ENCODE measurements at places on chromosomes 5 and 9. TPM values are rescaled to one million over a fixed set of nuclear protein-coding genes. Genes with fewer than 3 reads are reported as not detected.
A peak's percentile ranks its signal among the peaks of the same experiment; 100 is the strongest.

DNA sequence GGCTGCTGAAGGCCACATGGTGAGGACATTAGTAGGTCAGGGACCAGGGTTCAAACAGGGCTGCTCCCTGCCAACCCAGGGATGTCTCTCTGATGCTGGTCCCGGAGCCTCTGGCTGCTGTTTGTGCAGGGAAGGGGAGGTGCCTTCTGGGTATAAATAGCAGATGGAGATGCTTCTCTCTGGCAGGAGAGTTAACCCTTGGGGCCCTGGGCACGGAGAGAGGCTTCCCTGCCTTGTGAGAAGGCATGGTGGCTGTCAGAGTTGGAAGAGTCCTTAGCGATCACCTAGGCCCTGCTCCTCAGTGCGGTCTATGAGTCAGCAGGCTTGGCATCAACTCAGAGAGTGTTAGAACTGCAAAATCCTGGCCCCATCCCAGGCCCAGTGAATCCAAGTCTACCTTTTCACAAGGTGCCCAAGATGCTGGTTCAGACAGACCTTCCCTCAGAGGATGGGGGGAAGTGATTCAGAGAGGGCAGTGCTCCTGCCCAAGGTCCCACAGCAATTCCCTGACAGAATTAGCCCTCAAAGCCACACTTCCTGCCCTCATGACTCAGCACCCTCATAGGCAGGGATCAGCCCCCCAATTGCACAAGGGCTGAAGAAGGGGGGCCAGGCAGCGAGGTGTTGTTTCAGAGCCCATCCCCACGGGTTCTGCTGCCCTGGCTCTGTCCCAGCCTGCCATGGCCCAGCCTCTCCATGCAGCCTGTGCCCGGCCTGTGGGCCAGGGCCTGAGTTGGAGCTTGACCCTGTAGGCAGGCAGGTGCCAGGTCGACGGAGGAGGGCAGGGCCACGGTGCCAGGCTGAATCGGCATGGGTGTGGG, 25.6 kb downstream of the CAMK2A start:
- peak; percentile 98 for DNase-seq

GRCh38 chr9:136345281-136346156, 18.0 kb downstream of the DNLZ start:
- peak; percentile 76 for DNase-seq

DNA sequence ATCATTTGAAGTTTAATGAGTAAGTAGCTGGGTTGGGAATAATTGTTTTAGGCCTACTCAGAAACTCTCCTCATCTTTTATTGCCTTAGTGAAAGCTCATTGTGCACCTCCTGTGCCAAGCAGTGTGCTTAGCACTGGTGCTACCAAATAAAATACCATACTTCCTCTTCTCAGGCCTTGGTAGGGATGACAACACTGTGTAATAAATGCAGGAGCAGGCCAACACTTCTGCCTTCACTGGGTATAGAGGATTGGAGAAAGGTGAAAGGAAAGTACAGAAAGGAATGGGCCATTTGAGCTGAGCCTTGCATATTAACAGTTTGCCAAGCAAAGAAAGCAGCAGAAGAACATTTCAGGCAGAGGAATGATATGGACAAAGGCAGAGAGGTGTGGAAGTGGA, 285.7 kb downstream of the NR3C1 start:
- no peak for DNase-seq

DNA sequence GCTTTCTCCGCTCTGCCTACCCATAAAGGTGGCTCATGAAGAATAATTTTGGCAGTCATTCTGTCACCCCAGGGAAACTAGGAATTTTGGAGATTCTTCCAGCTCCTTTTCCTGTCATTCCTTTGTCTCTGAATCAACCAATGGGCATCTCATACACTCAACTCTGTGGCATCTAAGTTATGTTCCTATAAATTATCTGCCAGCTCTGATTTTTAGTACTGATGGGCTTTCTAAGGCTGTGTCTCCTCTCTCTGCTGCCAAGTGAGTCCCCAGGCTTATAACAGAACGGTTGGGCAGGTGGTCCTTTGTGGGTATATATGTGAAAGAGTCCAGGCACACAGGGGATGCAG, 226.8 kb downstream of the NMUR2 start:
- DNase-seq: no peak

DNA sequence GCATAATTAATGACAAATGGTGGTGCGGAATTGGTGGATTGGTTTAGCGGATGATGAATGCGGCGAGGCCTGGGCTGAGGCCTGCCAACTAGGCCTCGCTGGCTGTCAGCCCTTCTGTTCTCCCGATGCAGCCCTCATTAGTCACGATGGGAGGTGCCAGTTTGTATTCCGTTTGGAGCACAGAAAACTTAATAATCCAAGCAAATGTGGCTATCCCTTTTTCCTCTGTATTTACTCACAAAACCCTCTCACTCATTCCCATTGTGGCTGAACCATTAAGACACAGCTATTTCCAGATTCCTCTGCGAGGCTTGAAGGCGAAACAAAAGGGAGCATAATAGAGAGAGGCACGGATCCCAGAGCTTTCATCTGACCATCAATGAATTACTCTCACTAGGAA, 114.3 kb downstream of the MVB12B start:
- DNase-seq: no peak

DNA sequence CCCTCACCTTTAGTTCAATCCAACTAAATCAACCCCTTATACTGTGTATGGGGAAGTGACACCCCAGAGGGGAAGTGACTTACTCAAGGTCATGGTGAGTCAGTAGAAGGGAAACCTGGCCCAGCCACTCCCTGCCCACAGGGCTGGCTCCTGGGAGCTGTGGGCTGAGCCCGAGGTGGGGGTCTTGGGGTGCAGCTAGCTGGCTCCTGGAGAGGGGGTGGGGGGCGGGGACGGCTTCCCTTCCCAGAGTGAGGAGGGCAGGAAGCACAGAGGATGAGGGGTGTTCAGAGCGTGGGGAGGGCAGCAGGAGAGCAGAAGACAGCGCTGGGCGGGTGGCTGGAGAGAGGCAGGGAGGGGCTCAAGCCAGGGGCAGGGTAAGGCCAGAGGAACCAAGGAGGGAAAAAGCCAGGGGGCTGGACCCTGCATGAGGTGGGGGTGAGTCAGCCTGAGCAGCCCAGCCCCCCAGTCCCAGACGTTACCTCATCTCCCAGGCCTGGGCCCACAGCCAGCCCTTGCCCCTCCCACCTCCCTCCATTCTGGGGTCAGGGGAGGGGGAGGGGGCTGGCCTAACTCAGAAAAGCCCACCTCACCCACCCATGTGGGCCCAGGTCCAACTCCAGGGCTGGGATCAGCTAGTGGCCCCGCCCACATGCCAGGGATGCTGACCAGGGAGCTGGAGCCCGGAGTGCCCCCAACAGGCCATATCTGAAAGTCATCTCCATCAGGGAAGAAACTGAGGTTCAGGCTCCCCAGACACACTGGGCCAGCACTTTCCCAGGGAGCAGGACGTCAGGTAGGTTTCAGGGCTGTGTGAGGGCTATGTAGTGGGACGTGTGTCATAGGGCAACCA, 2.8 kb downstream of the PDLIM7 start:
- DNase-seq: peak; percentile 89

DNA sequence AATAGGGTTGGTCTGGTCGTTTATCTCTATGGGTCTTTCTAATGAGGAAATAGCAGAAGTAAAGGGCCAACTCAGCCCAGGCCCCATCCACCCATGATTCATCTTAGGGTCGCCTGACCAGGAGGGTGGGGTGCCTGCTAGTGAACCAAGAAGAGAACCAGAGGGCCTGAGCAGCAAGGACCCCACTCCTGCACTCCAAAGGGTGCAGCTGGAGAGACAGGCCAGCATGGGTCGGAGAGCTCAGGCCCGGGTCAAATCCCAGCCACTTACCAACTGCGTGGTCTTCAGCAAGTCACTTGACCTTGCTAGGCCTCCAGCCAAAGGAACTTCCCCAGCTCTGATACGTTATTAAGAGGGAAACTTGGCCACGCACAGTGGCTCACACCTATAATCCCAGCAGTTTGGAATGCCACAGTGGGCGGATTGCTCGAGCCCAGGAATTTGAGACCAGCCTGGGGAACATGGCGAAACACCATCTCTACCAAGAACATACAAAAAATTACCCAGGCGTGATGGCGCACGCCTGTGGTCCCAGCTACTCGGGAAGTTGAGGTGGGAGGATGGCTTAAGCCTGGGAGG, 4.3 kb downstream of the BBLN start:
- no peak for DNase-seq

- DNase-seq: no peak
These were observed 40.3 kb downstream of the TPPP start for GRCh38 chr5:652773-653350.

DNA sequence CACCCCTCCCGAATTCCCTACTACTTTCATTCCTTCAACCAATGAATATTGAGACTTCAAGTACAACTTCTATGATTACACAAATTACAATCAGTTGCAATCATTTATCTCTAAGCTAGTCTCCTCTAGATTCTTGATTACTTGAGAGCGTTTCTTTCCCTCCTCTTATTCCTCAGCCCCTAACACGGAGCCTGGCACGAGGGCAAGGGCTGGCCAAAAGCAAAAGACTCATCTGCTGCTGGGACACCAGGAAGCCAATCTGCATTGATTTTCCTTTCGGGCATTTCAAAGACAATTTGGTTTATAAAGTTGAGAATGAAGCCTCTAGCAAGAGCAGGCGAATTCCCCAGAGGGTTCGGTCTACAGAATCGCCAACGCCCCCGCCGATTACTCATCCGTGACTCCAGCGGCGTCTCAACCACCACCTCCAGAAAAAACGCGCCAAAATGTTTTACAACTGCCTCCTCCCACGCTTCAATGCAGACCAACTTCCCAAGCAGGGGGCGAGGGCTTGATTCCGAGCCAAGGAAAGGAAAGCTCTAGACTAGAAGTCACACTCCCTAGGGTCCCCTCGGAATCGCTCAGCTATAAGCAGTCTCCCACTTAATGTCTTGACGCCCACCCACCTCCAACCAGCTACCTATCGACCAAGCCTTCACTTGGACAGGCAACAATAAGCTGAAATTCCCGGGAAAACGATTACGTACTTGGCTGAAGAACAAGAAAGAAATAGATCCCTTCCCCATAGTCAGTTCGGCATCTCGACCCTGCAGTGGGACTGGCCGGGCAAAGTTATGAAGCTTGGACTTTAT, 1.5 kb downstream of the PCSK1 start:
- DNase-seq: peak; percentile 32

DNA sequence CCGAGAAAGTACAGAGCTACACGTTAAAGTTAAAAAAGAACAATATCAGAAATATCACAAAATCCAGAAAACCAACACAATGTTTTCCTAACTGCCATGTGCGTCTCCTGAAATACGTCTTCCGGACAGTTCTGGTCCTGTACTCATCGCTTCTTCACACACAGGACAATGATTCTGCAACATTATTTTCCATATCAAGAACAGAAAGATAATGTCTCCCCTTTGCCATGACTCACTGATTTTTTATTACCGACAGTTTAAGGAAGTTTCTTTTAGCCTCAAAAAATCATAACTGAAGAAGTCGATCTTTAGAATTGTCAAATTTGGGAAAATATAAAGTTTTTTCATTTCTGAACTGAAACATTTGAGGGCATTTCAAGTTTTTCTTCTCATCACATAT, 2.5 kb downstream of the TBC1D9B start:
- no peak for DNase-seq

GRCh38 chr5:151448038-151448985, 909 bp downstream of the SLC36A1 start:
- DNase-seq: peak; percentile 42

The VPS13A gene
- total RNA-seq: 35.4 TPM

DNA sequence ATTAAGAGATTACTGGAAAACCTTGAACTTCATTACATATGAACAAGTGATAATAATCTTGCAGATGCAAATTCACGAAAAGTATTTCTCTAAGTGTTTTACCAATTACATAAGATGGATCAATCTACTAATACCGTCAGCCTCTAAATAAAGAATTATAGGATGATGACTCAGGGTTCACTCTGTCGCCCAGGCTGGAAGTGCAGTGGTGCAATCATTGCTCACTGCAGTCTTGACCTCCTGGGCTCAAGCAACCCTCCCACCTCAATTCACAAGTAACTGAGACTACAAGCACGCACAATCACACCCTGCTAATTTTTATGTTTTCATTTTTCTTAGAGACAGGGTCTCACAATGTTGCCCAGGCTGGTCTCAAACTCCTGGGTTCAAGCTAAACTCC, 56.1 kb downstream of the CHD1 start:
- peak; percentile 24 for DNase-seq

The CDH6 gene
- total RNA-seq: not detected

- no peak for DNase-seq
These were observed 57.4 kb downstream of the DAP start for GRCh38 chr5:10703676-10704075.

DNA sequence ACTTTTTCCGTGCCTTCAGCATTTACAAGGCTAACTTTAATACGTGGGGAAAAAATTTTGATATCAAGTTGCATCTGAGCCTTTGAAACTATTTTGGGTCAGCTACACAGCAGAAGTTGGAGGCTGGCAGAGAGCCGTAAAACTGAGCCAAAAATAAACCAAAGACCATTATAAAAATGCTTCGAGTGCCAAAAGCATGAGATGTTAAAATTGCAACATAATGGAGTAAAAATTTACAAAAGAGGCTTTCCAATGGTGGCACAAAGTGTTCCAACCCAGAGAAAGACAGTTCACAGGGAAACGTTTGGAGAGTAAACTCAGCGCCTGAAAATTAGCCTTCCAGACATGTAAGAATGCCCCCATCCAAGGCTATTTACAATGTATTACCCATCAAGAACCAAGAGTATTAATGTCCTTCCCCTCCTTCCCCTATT, 190.3 kb downstream of the TLE1 start:
- no peak for DNase-seq

- no peak for DNase-seq
These were observed 688.4 kb downstream of the PTPRD start for GRCh38 chr9:9924376-9924775.

GRCh38 chr9:6351737-6352136, 23.6 kb downstream of the TPD52L3 start:
- peak; percentile 9 for DNase-seq

The PLCXD3 gene
- total RNA-seq: not detected

- DNase-seq: no peak
These were observed 39.7 kb downstream of the TLE1 start for GRCh38 chr9:81649475-81650240.

- no peak for DNase-seq
These were observed 48.2 kb downstream of the DAB2IP start for GRCh38 chr9:121699571-121700164.

DNA sequence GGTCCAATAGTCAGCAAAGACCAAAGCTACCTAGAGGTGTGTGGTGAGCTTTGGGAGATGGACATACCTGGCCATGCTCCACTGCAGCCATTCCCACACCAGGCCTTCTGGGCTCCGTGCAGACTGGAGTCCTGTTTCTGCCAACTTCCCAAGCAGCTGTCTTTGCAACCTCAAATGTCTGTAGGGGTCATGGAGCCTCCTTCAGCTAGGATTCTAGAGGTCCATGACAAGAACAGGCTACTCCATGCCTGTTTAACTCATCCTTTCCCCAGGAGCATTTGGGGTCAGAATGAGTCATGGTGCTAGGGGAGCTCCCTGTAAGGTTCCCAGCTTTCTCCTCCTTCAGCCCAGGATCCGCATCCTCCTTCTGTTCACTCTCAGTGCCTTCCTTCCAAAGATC, 17.1 kb downstream of the VPS13A start:
- DNase-seq: no peak

The FGD3 gene
- 0.67 TPM for total RNA-seq

DNA sequence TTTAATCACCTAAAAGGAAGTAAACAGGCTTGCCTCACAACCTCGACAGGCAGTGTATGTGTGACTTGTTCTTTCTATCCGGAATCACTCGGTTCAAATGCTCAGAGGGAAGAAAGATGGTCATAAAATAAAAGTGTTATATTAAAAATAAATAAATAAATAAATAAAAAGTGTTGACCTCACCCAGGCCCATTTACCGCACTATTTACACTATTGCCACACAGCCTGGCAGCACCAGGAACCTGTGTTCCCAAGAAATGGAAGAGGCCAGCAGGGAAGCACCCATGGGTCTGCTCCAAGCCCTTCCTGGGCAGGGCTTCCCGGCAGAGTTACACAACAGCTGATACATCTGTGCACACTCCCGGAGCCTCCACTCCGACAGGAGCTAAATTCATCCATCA, 127.9 kb downstream of the EFNA5 start:
- DNase-seq: peak; percentile 71
